ENCODE measurements at places on chromosomes 7 and 10.

DNA sequence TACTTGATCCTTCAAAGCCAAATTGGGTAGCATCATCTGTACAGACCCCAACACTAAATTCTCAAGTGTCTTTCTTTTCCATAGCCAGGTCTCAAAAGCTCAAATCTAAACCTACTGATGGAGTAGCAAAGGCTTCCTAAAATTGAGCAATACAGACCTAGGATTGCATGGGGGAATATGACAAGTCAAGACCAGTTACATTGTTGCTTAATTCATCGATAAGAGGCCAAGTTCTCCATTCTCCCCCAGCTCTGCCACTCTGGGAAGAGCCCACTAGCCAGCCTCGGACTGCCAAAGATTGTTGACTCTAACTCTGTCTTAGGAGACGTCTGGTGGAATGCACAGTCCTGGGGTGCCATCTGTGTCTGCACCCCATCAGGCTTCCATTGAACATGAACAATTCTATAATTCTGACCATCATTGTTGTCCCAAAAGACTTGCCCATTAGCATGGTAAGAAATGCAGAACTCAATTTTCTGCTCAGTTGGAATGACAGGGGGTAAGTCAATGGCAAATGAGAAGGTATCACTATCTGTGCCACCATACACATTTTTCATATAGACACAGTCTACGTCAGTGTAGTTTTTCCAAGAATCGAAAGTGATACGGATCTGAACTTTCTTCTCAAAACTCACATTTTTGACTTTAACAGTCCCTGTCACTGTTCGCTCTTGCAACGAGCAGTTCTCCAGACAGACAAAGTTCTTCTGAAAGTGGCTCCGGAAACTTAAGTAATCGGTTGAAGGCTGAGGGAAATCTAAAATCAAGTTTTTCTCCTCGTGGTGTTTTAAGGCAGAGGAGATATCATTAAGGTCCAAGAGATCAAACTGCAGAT is 2.9 kb downstream of the PPP1R3C start:
- DNase-seq: no peak

DNA sequence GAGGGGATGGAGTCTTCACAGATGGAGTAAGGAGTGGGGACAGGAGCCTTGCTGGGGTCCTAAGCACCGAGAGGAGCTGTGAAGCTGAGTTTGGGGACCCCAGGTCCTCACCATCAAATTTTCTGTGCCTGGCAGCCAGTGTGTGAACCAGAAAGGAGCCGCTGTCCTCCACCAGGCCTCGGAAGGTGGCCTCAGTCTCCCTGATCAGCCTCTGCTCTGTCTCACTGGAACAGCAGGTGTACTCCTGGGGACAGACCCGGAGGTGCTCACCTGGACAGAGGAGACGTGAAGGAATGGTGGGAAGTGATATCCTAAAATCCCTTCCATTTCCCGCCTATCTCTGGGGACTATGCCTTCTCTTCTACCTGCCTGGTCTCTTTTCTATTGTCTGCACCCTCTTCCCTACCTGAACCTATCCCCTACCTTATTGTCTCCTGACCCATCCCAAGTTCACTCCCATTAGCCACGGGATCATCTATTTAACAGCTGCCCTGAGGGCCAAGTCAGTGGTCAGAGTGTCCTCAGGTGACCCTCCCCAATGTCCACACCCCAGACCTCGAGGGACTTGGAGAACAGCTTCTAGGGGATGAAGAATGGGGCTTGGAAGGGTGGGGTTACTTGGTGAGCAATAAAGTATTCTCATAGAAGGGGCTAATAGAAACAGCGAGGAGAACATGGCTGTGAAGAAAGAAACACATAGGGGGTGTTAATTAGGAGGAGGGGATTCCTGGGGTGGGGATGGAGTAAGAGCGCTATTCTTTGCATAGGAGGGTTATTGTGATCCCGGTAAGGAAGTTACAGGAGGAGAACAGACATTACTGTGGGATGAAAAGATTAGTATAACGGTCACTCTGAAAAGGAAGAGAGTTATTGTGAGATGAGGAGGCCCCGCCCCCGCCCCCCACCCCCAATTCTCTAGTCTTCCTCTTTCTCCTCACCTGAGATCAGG is 811 bp downstream of the GPC2 start:
- DNase-seq: no peak

- DNase-seq: no peak
Observed at GRCh38 chr7:154881026-154881425, 121.9 kb downstream of the PAXIP1 start.

DNA sequence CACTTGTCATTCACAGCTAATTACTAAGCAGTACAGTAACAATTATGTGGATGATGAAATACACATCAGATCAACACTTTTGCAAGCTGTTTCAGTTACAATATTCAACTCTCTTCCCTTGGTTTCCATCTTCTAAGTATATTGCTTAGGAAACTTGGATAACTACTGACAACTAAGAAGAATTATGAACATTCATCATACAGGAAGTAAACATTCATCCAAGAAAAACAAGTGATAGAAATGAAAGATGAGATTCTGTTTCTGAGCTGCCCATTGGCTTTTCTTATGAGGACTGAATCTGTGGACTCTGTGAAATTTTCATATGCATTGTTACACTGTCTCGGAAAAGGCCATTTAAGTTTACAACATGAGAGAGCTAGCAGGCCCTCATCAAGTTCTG is 240.2 kb downstream of the PRKG1 start:
- DNase-seq: no peak

DNA sequence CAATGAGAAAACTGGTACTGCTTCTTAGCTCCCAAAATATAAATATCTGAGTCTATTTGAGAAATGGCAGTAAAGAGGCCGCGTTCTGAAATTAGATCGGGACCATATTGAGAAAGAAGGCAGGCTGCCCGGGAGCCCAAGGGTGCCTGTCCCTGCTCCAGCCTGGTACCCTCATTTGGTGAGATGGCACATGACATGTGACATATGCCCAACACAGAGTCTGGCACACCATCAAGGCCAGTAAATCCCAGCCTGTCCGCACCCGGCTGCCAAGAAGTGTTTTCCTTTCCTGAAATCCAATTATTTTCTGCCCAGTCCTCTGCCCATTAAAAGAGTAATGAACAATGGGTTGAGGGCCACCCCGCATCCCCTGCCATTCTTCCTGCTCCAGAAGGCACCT is 66.4 kb downstream of the CDH23 start:
- DNase-seq: no peak

DNA sequence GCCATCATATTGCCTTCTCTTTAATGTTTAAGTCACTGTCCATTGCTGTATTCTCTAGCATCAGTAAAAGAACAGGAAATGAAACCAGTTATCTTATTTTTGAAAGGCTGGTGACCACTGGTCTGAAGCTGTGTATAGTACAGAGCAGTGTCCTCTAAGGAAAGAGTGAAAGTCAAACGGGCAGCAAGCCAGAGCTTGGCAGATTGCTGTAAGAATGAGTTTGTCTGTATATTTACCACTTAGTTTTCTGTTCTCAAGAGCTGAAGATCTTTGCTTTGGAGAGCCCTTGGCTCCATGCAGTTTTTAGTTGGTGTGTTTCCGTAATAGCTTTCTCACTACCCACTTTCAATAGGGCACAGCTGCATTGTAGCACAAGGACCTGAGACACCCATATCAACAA is 31.9 kb downstream of the PCBD1 start:
- no peak for DNase-seq

DNA sequence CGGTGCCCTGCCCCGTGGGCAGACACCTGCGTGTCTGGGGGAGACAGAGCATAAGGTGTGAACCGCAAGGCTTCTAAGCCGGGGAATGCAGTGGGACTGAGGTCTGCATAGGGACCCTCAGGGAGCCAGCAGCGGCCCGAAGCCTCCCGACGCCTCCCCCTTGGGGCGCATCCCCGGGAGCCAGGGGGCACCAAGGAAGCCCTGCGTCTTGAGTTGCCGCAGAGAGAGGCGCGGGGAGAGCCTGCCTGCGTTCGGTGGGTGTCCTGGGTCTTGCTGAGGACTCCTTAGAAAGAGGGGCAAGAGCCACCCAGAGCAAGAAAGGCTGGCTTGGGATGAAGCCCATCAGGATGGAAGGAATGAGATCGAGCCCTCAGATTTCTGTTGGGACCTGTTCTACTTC is 18.2 kb upstream of the UNCX start:
- DNase-seq: no peak

- no peak for DNase-seq
Observed at GRCh38 chr7:107773027-107773426, 29.1 kb downstream of the CBLL1 start.

DNA sequence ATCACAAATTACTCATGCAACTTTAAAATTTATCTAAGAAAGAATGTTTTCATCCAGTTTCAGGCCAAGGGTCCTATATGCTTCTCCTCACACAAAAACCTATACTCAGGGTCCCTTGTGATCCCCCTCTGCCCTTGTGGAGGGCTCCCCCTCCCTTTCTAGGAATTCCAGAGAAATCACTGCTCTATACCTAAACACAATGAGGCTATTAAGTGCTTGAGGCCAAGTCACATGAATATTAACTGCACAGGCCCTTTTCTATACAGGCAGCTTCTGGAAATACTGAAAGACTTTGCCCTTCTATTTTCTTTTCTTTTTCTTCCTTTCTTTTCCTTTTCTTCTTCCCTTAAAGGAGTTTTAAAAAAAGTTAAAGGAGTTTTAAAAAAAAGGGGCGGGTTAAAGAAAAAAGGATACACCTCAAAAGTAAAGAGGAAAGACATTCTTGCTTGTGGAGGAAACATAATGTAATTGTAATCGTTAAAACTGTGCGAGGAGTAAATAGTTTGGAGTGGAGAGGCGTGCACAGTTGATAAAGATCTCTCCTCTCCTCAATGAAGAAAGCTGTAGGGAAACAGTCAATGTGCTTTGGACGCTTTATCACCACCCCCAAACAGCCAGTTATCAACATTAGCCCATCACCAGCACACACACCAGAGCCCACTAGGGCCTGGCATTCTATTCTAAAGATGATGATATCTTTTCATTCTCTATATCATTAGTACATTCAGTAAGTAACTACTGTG is 16.4 kb downstream of the GRB10 start:
- DNase-seq: no peak

- no peak for DNase-seq
Observed at GRCh38 chr7:138608275-138608674, 92.9 kb downstream of the SVOPL start.

GRCh38 chr10:62554632-62555199 is 180.5 kb downstream of the ZNF365 start:
- DNase-seq: peak; percentile 22

DNA sequence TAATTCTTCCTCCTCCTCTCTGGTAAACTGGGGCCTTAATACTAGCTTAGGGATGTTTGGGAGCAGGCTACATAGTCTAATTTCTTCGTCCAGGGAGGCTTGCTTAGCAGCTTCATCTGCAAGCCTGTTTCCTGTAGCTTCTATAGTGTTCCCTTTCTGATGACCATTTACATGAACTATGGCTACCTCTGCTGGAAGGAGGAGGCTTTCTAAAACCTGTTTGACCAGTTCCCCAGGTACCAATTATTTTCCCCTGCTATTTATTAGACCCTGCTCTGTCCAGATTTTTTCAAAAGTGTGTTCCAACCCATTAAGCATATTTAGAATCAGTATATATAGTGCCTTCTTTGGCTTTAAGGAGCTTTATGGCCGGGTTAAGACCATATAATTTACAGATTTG is 38.8 kb upstream of the DNAH11 start:
- peak; percentile 52 for DNase-seq

GRCh38 chr7:35565927-35566326 is 129.0 kb downstream of the HERPUD2 start:
- peak; percentile 52 for DNase-seq

- DNase-seq: no peak
Observed at GRCh38 chr10:123257904-123258456, 103.8 kb downstream of the BUB3 start.

DNA sequence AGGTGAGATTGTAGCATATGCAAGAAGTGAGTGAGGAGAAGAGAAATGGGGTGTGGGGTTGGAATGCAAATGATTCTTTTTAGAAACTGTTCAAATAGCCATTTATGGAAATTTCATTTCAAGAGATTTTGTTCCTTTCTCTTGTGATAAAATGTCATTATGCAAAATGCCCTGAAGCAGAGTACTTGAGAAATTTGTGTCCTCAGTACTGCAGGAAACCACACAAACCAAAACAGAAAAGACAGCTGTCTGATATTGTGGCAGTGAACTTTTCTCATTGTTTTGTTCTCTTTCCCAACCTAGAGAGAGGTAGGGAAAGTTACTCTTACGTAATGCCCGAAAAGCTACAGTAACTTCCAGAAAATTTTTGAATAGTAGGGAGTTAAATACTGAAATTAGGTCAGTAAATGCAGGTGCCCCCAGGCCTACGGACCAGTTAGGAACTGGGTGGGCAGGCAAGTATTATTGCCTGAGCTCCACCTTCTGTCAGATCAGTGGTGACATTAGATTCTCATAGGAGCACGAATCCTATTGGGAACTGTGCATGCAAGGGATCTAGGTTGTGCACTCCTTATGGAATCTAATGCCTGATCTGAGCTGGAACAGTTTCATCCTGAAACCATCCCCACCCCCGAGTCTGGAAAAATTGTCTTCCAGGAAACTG is 34.0 kb downstream of the DLD start:
- DNase-seq: no peak

GRCh38 chr7:214410-215212 is 22.2 kb downstream of the FAM20C start:
- peak; percentile 67 for DNase-seq

DNA sequence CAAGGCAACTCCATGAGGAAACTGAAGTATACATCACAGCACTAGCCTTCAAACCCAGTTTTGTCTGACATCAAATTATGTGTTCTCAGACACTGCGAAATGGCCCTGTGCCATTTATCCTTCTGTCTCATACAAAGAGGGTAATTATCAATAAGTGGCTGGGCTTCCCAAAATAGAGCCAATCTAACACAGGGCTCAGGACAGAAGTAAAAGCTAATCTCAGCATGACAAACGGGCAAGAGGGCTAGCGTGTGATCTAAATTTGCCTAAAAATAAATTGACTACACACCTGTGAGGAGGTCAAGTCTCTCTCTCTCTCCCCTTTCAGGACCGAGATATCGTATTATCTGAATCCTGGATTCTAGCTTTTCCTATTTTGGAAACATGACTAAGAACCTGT is 67.2 kb downstream of the DGKB start:
- no peak for DNase-seq

DNA sequence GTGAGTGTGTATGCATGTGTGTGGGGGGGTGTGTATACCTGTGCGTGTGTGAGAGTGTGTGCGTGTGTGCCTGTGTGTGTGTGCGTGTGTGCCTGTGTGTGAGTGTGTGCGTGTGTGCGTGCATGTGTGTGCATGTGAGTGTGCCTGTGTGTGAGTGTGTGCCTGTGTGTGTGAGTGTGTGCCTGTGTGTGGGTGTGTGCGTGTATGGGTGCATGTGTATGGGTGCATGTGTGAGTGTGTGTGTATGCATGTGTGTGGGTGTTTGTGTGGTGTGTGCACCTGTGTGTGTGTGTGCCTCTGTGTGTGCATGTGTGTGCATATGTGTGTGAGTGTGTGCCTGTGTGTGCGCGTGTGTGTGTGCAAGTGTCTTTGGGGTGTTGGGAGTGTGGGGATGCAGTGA is 6.4 kb downstream of the ANTXRL start:
- no peak for DNase-seq

GRCh38 chr7:27922907-27923641 is 183.1 kb downstream of the TAX1BP1 start:
- DNase-seq: no peak

- DNase-seq: no peak
Observed at GRCh38 chr10:118266098-118266748, 75.9 kb downstream of the FAM204A start.

GRCh38 chr7:120163449-120163848 is 109.5 kb upstream of the KCND2 start:
- DNase-seq: no peak

GRCh38 chr10:49278497-49278981 is 20.4 kb upstream of the C10orf71 start:
- no peak for DNase-seq

All from Calu3 (cell line).